ENCODE measurements at places on chromosomes 5 and 9.

GRCh38 chr5:149414405-149415065 is 35.4 kb upstream of the IL17B start:
- no peak for DNase-seq

DNA sequence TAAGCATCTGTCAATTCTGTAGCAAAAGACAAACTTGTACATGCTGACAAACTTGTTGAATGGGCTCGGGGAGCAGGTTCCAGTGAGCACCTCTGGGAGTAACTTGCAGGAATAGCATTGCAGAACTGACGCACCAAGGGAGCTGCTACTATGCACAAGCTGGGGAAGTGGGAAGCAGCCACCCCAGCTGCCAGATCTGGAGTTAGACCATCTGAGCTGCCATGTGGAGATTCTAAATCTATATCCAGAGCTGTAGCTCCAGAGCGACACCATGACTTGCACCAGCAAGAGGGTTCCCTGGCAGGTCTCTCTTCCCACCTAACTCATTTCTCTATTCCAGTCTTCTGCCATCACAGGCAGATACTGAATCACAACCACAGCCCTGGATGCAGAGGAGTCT is 346.0 kb upstream of the PANK3 start:
- DNase-seq: no peak

DNA sequence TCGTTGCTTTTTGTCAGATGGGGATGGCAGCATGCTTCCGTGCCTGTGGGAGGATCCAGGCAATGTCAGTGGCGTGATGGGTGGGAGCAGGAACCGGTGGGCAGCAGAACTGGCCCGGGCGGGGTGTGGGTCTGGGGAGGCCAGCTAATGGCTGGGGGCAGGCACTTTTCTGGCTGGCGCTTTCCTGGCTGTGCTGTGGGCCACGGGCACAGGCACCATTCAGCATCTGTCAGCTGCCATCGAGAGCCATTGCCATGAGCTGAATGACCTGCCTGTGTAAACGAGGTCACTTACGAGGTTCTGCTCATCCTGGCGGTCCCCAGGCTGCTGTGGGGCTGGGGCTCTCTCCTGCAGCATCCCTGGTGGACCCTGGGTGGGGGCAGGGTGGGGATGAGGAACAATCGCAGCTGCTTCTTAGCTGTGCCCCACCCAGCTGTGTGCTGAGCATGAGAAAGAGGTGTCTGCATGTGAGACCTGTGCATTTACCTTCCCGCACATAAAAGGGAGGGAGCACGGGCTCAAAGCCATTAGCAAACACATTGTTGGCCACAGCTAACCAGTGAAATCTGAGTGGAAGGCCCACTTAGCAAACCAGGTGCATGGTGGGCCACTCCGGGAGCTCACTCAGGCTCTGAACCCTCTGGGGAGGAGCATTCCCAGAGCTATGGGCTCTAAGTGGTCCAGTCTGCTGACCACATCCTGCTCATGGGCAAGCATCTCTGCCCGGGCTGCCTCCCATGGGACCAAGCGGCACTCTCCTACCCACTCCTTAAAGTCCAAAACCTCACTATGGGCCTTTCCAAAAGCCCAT is 41.3 kb upstream of the OLFM1 start:
- DNase-seq: no peak

DNA sequence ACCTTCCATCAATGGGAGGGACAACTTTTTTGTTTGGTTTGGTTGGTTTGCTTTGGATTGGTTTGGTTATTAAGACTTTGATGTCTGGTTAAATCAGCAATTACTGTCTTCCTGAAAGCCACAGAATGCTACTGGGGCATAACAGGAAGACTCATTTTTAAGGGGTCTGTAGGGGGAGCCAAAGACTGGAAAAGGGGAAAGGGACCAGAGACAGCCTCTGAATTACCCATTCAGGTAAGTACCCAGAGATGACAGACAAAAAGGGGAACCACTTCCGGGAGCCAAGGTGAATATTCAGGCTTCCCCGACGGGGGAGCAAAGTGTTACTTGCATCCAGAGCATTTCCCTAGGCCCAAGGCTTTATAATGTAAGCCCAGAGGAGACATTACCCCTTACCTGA is 4.6 kb upstream of the FEM1C start:
- DNase-seq: no peak

DNA sequence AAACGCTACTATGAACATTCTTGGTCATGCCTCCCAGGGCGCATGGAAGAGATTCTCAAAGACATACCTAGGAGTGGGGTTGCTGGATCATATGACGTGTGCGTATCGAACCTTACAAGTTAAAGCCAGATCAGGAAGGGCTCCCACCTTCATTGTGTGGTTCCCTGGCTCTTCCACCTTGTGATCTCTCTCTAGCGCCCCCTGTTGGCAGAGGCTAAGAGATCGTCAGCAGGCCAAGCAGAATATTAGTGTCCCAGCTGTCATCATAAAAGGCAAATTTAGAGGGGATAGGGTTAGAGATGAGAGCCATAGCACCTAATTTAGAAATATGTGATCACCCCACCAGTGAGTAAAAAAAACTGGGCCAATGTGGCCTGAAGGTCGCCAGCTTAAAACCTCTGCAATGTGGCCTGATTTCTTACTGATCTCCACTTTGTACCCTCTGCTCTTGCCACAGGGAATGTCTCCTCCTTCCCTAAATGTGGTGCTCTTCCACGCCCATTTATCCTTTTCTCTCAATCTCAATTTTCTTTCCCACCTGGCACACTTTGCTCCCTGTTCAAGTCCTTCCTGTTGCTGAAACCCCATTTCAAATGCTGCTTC is 91.7 kb upstream of the SHB start:
- DNase-seq: peak; percentile 6

- no peak for DNase-seq
Measured at GRCh38 chr5:170305016-170305645, 7.6 kb upstream of the LCP2 start.

GRCh38 chr5:141208478-141208877 is at the start of gene PCDHB12:
TSS of gene PCDHB12 (plus strand) at chr5:141208719. CDS start at chr5:141208908, 189 bp downstream.
- no peak for DNase-seq

GRCh38 chr9:77649109-77649812 is 1.1 kb upstream of the GNA14 start:
- DNase-seq: peak; percentile 18

DNA sequence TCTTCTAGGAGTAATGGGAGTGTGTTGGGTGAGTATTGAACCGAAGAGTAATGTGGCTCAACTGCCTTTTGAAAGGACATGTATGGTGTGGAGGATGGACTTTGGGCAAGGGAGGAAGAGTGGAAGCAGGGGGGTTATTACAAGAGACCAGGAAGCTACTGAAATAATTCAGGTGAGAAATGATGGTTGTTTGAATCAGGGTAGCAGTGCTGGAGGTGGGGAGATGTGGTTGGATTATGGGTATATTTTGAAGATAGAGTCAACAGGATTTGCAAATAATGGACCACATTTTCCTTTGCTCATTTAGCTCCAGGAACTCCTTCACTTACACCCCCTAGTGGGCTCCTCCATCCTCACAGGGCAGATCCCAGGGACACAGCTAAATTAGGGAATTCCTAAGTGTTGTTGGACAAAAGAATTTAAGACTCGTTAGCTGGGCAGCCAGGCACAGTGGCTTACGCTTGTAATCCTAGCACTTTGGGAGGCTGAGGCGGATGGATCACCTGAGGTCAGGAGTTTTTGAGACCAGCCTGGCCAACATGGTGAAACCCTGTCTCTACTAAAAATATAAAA is 1.2 kb upstream of the SLC4A9 start:
- no peak for DNase-seq

- DNase-seq: no peak
Measured at GRCh38 chr5:127316011-127316410, 25.4 kb downstream of the MEGF10 start.

GRCh38 chr9:107214381-107214780 is 68.7 kb upstream of the RAD23B start:
- DNase-seq: no peak

DNA sequence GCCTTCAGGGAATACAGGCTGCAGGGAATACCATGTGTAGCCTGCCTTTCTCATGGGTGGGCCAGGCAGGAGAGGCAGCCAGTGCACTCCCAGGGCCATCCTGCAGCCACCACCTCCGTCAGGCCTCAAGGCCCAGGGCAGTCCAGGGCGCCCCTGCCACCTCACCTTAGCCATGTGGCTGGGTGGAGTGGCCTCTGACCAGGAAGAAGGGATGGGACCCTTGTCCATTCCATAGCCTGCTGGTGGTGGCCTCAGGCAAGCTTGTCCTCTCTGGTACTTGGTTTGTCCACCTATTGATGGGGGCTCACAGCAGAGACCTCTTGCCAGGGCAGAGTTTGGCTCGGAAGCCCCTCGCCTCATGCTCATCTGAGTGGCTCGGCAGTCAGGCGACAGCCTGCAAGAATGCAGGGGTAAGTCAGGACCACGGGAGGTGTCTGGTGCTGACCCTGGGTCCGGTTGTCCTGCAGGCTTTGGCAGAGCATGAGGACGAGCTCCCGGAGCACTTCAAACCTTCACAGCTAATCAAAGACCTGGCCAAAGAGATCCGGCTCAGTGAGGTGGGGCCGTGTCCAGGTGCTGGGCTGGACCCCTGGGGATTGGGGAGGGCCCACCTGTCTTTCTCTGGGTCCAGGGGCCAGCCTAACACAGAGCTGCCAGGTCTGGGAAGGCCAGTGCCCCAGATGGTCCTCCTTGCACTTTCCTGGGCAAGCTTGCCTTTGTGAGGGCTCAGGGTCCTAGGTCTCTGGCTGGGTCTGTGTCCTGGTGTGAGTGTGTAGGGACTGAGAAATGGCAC is 82.9 kb downstream of the PHF2 start:
- no peak for DNase-seq

DNA sequence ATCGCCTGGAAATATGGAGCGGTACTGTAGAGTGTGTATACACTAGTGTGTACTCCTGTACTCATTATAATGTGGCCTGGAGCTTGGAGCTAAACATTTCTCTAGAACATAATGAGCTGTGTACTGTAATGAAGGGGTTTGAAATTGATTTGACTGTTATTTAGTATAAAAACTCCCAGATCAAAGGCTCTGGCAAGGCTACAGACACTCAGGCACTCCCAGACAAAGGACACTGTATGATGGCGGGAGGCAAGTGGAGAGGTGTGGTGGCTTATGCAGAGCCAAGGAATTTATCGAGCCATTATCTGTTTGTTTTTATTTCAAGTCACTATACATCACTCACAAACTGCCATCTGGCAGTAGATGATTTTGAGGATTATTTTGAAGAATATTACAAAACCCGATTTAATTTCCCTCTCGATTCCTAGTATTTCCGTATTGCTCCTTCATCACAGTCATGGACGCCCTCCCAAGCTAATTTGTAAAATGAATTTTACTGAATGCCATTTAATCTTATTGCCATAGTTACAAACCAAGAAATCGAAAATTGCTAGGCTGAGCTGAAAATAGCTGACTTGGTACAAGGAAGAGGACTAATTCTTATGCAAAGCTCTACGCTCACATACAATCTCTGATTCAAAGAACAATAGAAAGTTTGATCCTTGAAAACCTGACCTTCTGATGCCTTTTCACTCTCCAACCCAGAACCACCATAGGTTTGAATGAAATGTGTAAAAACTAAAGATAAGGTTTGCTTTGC is 240.2 kb upstream of the SEMA6A start:
- no peak for DNase-seq

DNA sequence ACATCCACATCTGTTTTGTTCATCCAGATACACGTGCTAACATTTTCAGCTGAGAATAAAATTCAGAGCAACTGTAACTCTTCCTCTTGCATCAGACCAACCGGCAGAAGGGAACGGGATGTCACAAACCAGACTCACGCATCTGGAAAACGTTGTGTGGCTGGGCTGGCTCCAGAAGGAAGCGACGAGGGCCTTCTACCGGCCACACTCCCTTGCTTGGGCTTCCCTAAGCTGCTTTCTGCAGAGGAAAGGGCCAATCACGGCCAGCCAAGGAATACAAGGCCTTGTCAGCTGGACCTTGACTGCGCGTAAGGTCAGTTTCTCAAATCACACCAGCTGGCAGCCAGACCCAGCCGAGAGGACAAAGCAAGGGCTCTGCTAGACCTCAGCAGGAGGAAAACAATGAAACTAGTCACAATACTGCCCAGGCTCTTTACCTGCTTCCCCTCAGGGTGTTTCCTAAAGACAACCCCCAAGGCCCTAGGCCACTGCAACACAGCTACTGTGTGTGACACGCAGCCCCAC is 106.1 kb downstream of the THBS4 start:
- no peak for DNase-seq

GRCh38 chr9:20486552-20486951 is 135.7 kb downstream of the MLLT3 start:
- no peak for DNase-seq

DNA sequence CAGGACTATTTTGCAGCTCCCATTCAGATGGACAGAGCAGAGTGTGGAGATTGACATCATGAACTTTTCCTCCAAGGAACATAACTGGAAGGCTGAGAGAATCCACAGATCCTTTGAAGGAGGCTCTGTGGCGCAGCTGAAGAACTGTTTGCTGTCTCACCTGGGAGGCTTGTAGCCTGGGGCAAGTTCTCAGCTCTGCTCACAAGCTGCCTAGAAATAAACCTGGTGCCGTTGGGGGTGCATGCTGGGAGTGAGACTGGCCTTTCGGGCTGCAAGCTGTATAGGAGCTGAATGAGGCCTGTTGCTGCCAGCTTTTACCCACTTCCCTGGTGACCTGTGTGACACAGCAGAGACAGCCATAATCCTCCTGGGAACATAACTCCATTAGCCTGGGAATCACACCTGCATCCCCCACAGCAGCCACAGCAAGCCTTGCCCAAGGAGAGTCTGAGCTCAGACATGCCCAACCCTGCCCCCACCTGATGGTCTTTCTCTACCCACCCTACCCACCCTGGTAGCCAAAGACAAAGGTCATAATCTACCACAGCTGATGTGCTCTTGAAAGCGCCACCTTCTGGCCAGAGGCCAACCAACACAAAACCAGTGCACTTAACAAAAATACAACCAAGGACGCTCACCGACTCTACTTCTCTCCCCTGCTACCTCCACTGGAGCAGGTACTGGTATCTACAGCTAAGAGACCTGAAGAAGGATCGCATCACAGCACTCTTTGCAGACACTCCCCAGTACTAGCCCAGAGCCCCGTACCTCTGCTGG is 205.1 kb upstream of the MRPS30 start:
- no peak for DNase-seq

- no peak for DNase-seq
Measured at GRCh38 chr5:10106806-10107205, 142.9 kb downstream of the ATPSCKMT start.

DNA sequence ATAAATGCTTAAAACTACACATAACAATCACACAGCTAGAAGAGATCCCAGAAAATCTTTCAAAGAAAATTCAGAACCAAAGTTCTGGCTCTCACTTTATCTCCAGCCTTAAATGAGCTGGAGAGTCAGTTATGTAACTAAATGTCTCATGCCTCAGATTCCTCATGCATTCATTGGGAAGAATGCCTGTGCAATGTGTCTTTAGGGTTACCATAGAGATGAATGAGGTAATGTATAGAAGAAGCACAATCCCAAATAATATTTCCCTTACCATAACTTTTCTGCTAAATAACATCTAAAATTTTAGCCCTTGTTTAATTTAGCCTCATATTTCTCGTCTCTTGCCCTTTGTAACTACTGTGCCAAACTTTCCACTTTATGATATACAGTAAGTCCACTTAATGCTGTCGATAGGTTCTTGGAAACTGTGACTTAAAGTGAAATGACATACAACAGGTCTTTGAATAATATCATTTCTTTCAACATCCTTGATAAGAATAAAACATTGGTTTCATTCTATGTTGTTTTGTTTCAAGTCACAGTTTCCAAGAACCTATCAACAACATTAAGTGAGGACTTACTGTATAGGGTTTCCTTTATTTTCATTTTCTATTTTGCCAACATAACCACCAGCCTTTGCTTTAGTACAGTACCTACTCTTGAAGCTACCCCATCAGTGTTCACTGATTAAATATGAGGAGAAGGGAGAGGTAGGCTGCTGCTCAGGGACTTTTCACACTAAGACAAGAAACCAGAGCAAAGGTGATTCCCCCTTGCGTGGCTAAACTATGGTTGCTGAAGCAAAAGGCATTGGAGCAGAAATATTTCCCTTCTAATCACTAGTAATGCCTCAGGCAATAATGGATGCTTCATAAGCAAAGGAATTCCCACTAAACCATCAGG is 295.7 kb upstream of the PTGER4 start:
- no peak for DNase-seq
